ENCODE measurements at places on chromosomes 3 and 15.

- no peak for DNase-seq
These were observed 10.6 kb downstream of the WNT5A start for GRCh38 chr3:55476515-55476914.

- no peak for DNase-seq
These were observed 245.2 kb upstream of the ARPP21 start for GRCh38 chr3:35393901-35394799.

- no peak for DNase-seq
These were observed 72.5 kb downstream of the OPA1 start for GRCh38 chr3:193665370-193665989.

GRCh38 chr3:4447295-4447999 is 19.6 kb downstream of the SUMF1 start:
- no peak for DNase-seq

GRCh38 chr15:88389120-88389519 is 78.1 kb downstream of the MRPL46 start:
- no peak for DNase-seq

DNA sequence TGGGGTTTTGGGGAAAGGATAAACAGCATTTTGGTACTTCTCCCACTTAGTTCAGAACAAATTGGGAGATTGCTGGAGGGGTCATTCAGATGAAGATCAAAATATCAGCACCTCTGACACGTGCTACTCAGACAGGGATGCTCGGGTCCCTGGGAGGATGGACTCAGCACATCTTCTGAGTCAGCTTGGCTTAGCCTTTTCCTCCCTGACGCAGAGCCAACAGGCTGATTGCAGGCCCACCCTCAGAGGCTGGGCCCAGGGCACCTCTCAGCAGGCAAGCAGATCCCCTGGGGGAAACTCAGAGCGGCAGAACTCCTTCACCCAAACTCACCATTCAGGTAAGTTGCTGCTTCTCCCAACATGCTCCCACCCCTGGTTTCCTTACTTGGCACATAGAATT is 304.9 kb downstream of the TLE3 start:
- no peak for DNase-seq

DNA sequence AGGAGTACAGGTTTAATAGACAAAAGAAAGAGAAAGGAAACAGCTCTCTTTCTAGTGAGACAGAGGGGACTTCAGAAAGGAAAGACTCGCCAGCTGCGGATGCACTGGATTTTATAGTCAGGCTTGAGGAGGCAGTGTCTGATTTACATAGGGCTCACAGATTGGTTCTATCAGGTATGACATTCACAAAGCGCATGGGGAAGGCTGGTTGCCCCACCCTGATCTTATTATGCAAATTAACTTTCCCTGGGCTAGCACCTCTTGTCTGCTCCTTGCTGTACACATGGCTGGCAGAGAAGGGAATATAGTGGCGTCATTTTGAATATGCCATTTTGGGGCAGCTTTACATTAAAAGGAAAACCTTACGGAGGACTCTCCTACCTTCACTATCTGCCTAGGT is 938.4 kb upstream of the SEMA6D start:
- DNase-seq, result no peak

DNA sequence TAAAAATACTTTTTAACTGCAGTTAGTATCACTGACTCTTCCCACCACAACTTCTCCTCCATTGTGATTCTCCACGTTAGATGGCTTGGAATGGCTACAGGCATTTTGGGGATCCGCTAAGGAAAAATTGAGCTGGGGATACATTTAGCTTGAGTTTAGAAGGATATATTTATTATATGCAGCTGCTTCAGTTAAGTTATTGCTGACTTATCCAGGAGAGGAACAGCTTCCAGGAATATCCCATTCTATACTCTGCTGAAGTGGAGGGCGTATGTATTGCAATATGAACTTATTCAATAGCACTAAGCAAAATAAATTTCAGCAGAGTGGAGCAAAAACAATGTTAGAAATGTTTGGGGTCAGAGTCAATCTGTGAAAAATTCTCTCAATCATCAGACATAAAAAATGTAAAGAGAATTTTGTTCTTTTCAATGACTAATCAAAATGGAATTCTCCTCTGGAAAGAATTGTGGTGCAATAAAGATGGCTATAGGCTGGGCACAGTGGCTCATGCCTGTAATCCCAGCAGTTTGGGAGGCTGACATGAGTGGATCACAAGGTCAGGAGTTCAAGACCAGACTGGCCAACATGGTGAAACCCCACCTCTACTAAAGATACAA is 84.7 kb downstream of the NCEH1 start:
- DNase-seq, result no peak

GRCh38 chr3:51559411-51559888 is 20.9 kb downstream of the RAD54L2 start:
- no peak for DNase-seq

DNA sequence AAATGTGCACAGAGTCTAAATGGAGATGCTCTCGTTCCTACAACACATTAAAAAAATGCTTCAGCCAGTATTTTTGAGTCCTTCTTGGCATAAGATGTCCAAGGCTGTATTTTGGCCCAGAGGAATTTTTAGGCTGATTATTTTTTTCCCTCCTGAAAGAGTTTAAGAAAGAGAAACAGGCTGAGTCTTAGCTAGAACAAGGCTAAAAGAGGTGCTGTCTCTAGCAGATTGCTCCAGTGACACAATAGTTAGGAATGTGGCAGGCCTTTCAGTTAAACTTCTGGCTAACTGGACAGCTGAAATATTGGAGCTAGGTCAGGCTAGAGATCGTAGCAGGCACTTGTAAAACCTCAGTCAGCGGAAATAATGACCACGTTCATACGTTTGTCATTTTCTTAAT is 271.4 kb upstream of the RARB start:
- DNase-seq, result no peak

DNA sequence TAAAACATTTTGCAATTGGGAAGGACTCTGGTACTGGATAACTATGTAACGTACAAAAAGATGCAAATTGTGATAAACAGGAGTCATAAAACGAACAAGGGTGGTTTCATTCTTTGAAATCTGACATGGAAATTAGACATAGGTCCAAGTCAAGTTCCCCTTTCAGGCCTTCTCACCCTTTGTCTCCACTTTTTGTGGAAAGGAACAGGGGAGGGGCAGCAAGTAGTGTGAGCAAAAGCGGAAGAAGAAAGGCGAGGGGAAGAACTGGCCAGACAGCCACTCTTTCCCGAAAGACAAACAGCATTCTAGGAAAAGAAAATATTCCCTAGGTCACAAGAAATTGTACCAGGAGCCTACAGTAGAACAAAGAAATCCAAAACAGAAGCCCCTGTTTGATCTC is 52.6 kb downstream of the MCF2L2 start:
- DNase-seq, result no peak

GRCh38 chr3:28903171-28903601 is 377.7 kb upstream of the RBMS3 start:
- DNase-seq, result no peak

Measured in GM12892 (cell line).